Stimulated activated CD8-positive, alpha-beta memory T cell treated with anti-CD3 and anti-CD28 coated beads, Interleukin-7, amount 100 ng/mL, for 1 hour (primary cell): ENCODE measurements at places on chromosomes 2 and 18.

- DNase-seq = no peak
Observed at GRCh38 chr2:69111076-69111475, 98.1 kb downstream of the ANTXR1 start.

GRCh38 chr18:55998071-55998522 lies 410.1 kb upstream of the TCF4 start:
- DNase-seq = no peak

- no peak for DNase-seq
Observed at GRCh38 chr2:70966681-70967080, 11.7 kb upstream of the ANKRD53 start.

DNA sequence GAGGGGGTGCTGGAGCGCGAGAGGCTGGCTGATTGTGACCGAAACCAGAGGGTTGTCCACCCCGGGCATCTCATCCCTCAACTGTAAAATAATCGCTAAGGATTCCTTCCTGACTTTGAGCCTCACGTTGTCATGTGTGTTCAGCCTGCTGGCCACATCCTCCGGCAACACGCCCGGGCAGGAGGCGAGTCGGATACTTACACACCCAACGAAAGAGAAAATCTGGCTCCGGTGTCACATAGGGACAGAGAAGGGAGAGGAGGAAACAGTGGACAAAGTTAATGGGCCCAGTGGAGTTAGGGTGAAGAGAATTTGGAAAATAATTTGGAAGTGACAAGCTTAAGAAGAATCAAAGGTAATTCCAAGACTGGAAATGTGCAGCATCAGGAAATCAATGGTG lies 2.4 kb downstream of the TLX2 start:
- DNase-seq = no peak

GRCh38 chr2:238339814-238340213 lies 19.5 kb downstream of the TRAF3IP1 start:
- no peak for DNase-seq

DNA sequence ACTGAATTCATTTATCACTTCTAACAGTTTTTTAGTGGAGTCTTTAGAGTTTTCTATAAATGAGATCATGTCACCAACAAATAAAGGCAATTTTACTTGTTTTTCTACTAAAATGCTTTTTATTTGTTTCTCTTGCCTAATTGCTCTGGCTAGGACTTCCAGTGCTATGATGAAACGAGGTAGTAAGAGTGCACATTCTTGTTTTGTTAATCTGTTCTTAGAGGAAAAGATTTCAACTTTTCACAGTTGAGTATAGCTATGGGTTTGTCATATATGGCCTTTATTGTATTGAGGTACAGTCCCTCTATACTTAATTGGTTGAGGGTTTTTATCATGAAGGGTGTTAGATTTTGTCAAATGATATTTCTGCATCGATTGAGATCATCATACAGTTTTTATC lies 5.6 kb downstream of the IL18RAP start:
- DNase-seq = no peak

- DNase-seq = no peak
Observed at GRCh38 chr2:117985092-117985491, 28.8 kb downstream of the CCDC93 start.

- no peak for DNase-seq
Observed at GRCh38 chr2:161138429-161138828, 21.8 kb upstream of the TANK start.

DNA sequence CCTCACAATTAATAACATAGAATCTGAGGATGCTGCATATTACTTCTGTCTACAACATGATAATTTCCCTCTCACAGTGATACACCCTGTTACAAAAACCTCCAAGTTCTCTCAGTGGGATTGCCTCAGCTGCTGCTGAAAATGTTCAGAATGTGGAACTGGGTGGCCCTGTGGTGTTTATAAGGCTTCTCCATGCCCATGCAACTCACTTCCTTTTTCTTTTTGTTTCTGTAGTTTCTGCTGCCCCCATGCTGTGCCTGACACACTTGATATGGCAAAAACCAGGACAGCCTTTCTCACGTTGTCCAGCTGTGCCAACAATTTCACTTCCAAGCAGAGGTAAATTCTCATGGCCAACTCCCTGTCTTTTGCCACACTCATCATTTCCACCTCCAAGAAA lies 206.2 kb downstream of the RPIA start:
- DNase-seq = no peak

DNA sequence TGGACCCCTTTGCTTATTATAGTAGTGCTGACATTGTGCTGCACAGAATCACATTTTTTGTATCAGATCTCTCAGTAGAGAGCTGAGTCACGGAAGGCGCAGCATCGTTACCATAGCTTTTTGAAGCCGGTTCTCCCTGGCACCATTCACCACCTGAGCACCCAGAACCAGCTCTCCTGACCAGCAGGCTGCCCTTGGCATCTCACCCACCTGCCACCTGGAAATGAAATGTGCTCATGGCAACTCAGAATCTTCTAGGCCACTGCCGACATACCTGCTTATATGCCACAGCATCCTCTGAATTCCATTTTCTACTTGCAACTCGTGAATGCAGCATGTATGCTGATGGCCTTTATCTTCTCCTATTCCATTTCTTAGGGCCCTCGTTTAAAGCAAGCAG lies 62.7 kb downstream of the COA5 start:
- no peak for DNase-seq

- DNase-seq = no peak
Observed at GRCh38 chr18:59555995-59556659, 141.1 kb downstream of the CCBE1 start.

GRCh38 chr2:121363632-121364420 lies 78.8 kb upstream of the TFCP2L1 start:
- DNase-seq = no peak

GRCh38 chr2:121483021-121483420 lies 47.7 kb upstream of the RNU4ATAC start:
- no peak for DNase-seq

- no peak for DNase-seq
Observed at GRCh38 chr18:75880925-75881504, 453.5 kb upstream of the SMIM21 start.

GRCh38 chr2:36886664-36887063 lies 79.7 kb downstream of the STRN start:
- DNase-seq = no peak

DNA sequence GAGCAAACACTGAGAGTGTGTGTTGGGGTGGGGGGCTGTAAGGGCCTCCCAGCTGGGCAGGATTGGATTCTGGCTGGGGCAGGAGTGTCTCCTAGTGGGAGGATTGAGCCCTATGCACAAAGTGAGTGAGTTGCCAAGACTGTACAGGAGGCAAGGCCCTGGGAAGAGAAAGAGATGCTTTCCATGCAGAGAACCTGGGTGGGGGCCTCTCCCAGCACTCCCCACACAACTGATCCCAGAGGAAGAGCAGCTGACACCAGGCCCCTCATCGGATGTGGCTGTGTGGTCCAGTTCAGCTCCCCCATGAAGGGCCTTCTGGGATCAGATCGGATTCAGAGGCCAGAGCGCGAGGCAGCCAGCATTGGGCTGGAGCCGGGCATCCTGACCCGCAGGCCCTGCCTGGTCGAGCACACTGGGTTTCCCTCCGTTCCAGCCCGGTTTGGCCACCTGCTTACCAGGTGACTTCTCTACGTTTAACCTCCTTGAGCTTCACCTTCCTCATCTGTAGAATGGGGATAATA lies 49.4 kb upstream of the FAHD2A start:
- DNase-seq = no peak

- DNase-seq = no peak
Observed at GRCh38 chr2:88828397-88829137, 137.1 kb downstream of the RPIA start.

DNA sequence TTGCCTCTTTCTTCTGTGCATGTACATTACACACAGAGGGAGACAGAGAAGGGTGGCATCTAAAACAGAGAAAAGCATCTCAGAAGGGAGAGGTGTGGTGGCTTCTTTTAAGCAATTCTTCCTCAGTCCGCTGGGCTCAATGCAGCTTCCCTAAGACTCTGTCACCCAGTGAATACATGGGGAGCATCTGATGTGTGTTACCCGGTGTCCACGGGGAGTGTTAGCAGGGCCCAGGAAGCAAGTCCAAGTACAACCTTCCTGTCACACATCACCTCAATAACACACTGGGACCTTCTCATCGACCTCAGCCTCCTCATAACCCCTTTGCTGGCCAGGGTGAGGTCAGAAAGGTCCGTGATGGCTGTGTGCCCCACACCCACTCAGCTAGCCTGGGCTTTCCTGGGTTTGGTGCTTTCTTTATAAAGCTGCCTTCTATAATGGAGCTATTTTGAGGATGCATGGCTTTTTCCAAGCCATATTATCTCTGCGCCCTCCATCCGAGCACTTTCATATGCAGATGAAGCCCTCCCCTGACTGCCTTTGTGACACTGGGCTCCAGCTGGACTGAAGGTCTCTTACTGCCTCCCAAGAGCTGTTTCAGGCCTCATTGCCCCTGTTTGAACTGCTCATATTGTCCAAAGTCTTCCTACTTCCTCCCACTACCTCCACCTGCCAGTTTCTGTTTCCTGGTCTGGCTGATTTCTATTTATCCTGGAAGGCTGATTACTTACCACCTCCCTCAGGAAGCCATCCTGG lies 21.4 kb downstream of the TNFRSF11A start:
- no peak for DNase-seq

GRCh38 chr2:69995511-69995910 lies 34.1 kb upstream of the ASPRV1 start:
- no peak for DNase-seq

DNA sequence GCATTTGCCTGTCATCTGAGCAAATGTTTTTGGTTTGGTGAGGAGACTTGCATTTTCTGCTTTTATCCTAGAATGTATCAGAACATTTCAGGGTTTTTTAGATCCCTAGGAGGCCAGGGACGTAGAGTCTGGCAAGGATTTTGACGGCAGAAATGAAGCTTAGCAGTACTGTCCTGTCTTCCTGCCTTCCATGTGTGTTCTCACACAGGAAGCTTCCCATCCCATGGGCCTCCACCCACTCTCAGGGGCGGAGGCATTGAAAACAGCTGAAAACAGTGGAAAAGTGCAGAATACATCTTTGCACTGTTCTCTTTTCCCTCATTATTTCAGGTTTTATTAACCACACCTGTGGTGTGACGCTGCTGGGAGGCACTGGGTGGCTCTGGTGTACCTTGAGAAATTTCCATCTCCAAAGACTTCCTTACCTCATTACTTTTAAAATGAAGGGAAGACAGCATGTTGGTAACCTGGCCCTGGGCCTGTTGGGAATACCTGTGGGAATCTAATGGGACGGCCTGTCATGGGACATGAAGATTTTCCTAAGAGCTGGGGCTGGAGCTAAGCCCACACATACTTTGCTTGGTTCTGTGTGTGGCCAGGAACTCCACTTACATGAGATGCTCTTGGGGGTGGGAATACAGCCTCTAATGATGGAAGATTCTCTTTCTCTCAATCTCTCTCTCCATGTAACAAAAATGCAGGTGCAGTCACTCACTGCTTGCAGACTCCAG lies 20.5 kb downstream of the PCARE start:
- no peak for DNase-seq

- DNase-seq = no peak
Observed at GRCh38 chr2:40155728-40156127, 296.2 kb downstream of the SLC8A1 start.

- no peak for DNase-seq
Observed at GRCh38 chr2:196696423-196697079, 57.0 kb downstream of the CCDC150 start.

DNA sequence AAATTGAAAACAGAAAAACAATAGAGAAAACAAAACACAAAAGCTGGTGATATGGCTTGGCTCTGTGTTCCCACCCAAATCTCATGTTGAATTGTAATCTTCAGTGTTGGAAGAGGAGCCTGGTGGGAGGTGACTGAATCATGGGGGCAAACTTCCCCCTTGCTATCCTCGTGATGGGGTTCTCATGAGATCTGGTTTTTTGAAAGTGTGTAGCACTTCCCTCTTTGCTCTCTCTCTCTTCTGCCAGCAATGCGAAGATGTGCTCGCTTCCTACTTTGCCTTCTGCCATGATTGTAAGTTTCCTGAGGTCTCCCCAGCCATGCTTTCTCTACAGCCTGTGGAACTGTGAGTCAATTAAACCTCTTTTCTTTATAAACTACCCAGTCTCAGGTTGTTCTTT lies 112.3 kb upstream of the UXS1 start:
- no peak for DNase-seq

DNA sequence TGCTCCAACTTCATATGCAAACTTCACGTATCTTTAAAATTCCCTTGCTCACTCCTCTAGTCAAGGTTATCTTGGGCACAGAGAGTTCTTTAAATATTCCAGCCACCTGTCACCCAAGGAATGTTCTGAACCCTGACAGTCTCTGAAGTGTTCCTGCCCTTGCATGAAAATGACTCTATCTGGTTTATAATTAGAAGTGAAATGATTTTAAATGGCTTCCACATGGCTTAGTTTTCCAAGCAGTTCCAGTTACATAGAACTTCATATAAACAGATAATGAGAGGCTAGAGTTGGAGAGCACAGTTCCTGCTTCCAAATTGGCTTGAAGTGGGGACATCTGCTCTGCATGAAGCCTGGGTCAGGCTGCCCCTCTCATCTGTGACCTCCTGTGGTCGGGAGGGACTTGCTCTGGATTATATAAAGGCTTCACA lies 81.9 kb downstream of the SLC4A3 start:
- DNase-seq = no peak

- no peak for DNase-seq
Observed at GRCh38 chr2:100408104-100408503, 9.4 kb downstream of the CHST10 start.

DNA sequence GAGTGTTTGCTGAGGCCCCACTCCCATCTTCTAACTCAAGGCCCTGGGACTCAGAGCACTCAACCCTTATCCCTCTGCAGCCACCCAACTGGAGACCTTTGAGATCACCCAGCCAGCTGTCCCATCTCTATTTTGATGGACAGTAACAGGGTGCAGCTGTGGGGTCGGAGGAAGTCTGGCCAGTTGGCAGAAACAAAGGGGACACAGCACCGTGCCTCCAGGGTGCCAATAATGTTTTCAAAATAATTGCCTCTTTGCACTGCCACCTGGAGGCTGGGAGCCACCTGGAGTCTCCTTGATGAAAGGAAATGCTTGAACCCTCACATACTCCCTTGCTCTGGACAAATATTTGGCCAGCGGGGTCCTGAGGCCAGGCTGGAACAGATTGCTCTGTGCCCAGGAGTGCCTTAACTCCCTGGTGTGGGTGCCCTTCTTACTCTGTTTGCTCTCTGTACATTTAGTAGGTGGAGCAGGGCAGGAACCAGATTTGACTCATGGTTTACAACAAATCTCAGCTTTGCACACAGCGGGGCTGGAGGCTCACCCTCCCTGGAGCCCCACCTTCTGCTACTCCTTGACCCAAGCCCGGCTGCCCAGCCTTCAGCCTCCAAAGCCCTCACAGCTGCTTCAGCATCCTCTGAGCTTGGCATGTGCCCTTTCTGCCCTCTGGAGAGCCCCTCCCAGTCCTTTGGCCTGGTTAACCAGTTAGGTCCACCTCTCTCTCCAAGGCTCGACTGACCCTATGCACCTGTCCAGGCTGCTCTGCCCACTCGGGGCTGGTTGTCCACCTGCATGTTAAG lies 17.2 kb downstream of the MAL start:
- DNase-seq = no peak
